PC-3 (cell line): ENCODE measurements at places on chromosomes 5 and 9. TPM values are rescaled to one million over a fixed set of nuclear protein-coding genes. Genes with fewer than 3 reads are reported as not detected.
A peak's percentile ranks its signal among the peaks of the same experiment; 100 is the strongest.

The NUTM2F gene
- total RNA-seq, result not detected in 2 replicates

The ADAMTS12 gene
- total RNA-seq, result 0.18 and 3.3 TPM in 2 replicates

The ZFP37 gene
- not detected in 2 replicates for total RNA-seq

GRCh38 chr9:33270146-33270545, 5.3 kb downstream of the CHMP5 start:
- no peaks in the 10 kb centered on the region for H3K27me3 ChIP-seq
- DNase-seq, result no peak
- peaks cover 45% of the 10 kb centered on the region for H3K4me1 ChIP-seq
- H3K27ac ChIP-seq, result no peak overlapping the region
- peaks cover 16% of the 10 kb centered on the region for H3K36me3 ChIP-seq

DNA sequence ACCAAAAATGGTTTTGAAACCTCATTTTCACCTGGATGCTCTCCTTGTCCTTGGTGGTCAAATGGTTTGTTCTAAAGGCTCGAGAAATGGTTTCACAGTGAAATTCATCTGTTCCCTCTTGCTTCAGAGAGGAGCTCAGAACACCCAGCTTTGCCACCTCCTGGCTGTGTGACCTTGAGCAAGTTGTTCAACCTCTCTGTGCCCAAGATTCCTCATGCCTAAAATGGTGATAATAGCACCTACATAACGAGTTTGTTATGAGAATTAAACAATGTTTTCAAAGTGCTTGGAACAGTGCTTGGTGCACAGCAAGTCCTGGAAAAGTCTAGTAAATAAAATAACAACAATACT, 6.5 kb upstream of the GADD45G start:
- H3K4me3 ChIP-seq, result no peak overlapping the region
- DNase-seq, result no peak
- no peaks in the 10 kb centered on the region for H3K4me1 ChIP-seq
- H3K27me3 ChIP-seq, result peaks cover 27% of the 10 kb centered on the region
- H3K27ac ChIP-seq, result no peak overlapping the region

DNA sequence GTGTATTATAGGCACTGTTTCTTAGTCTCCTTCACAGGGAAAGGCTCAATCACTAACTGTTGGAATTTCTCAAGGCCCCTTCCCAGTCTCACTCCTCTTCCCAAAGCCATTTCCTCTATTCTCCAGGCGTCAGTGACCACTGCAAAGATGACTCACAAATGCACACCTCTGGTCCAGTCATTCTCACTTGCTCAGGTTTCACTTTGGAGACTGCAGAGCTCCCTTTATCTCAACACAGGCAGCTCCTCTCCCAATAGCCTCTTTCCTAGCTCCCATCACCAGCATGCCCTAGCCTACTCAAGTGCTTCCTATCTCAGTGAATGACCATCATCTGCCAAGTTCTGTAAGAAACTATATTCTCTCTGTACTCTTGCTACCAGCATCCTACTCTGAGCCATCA, 323.6 kb downstream of the NTRK2 start:
- no peak for DNase-seq
- no peaks in the 10 kb centered on the region for H3K4me1 ChIP-seq
- no peak overlapping the region for H3K4me3 ChIP-seq
- no peak overlapping the region for H3K27ac ChIP-seq

- peaks cover 25% of the 10 kb centered on the region for H3K4me1 ChIP-seq
- no peak overlapping the region for H3K4me3 ChIP-seq
- no peaks in the 10 kb centered on the region for H3K27me3 ChIP-seq
- no peaks in the 10 kb centered on the region for H3K36me3 ChIP-seq
Measured at GRCh38 chr9:99432075-99432474, 210.0 kb downstream of the SEC61B start.

GRCh38 chr9:99713838-99714306, 107.8 kb upstream of the NR4A3 start:
- H3K4me3 ChIP-seq, result no peak overlapping the region
- H3K4me1 ChIP-seq, result no peaks in the 10 kb centered on the region
- no peaks in the 10 kb centered on the region for H3K36me3 ChIP-seq
- peak; percentile 19 for DNase-seq
- H3K27me3 ChIP-seq, result no peaks in the 10 kb centered on the region; the same call in 1 of the 2 replicates

GRCh38 chr9:98187926-98188325, 4.5 kb downstream of the CORO2A start:
- no peak overlapping the region for H3K27ac ChIP-seq
- H3K36me3 ChIP-seq, result no peaks in the 10 kb centered on the region
- no peaks in the 10 kb centered on the region; the same call in 1 of the 2 replicates for H3K4me1 ChIP-seq
- no peak for DNase-seq
- no peaks in the 10 kb centered on the region for H3K27me3 ChIP-seq

- no peak overlapping the region for H3K27ac ChIP-seq
- H3K27me3 ChIP-seq, result no peaks in the 10 kb centered on the region
- no peaks in the 10 kb centered on the region for H3K4me1 ChIP-seq
- H3K36me3 ChIP-seq, result peaks cover 20% of the 10 kb centered on the region
Measured at GRCh38 chr9:112280904-112281303, 52.5 kb downstream of the PTBP3 start.

DNA sequence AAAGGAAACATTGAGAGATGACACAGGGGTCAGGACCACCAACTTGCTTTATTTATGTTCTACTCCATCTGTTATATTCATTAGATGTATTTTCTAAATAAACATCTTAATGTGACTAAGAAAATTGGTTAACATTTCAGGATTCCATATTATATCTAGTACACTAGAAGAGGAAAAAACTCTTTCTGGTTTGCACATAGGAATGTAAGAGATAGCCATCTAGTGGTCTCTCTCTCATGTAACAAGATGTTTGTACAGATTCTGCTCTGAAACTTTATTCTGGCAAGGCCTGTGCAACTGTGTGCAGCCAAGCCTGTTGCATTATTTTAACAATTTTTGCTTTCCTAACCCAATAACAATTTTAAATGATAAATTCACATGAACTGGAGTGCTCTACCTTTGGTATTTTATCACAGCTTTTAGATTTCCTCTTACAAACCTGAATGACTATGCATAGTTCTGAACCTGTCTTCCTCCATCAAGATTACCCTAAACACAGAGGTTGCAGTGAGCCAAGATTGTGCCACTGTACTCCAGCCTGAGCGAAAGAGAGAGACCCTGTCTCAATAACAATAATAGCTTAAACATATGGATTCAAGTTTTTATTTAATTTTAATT, 148.2 kb downstream of the GIN1 start:
- no peak overlapping the region for H3K27ac ChIP-seq
- H3K4me1 ChIP-seq, result peaks cover 6% of the 10 kb centered on the region; the same call in 1 of the 2 replicates
- no peaks in the 10 kb centered on the region for H3K27me3 ChIP-seq
- no peaks in the 10 kb centered on the region for H3K36me3 ChIP-seq
- no peak overlapping the region for H3K4me3 ChIP-seq

- no peak for DNase-seq
- H3K27ac ChIP-seq, result no peak overlapping the region
- peaks cover 13% of the 10 kb centered on the region; the same call in 1 of the 2 replicates for H3K27me3 ChIP-seq
- no peaks in the 10 kb centered on the region for H3K36me3 ChIP-seq
- no peaks in the 10 kb centered on the region for H3K4me1 ChIP-seq
- H3K4me3 ChIP-seq, result no peak overlapping the region
Measured at GRCh38 chr9:72808446-72808768, 144.4 kb downstream of the ALDH1A1 start.

DNA sequence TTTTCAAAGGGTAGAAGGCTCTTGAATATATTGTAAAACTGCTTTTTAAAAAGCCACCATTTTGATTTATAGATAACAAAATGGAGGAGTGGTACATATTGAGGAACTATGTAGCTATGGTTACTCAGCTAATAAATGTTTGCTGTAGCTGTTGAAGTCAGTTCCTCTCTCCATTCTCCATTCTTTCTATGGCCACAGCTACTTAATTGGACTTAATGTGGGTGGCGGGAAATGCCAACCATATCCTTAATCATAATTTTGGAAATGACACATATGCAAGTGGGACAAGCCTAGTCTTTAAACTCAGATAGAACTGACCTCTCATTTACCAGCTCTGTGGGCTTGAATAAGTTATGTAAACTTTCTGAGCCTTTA, 10.6 kb downstream of the CDKN2A start:
- H3K27ac ChIP-seq, result no peak overlapping the region
- H3K27me3 ChIP-seq, result no peaks in the 10 kb centered on the region
- no peak overlapping the region for H3K4me3 ChIP-seq
- H3K4me1 ChIP-seq, result peaks cover 13% of the 10 kb centered on the region
- H3K36me3 ChIP-seq, result peaks cover 2% of the 10 kb centered on the region; the same call in 1 of the 2 replicates

- H3K4me3 ChIP-seq, result no peak overlapping the region
- 0 out of 2 replicates have a peak, but pooled peaks cover 6% of the 10 kb centered on the region for H3K4me1 ChIP-seq
- H3K27ac ChIP-seq, result no peak overlapping the region
- H3K36me3 ChIP-seq, result no peaks in the 10 kb centered on the region
- no peaks in the 10 kb centered on the region for H3K27me3 ChIP-seq
- DNase-seq, result no peak
Measured at GRCh38 chr5:167716126-167716775, 575.2 kb upstream of the WWC1 start.

- no peaks in the 10 kb centered on the region for H3K36me3 ChIP-seq
- H3K27ac ChIP-seq, result no peak overlapping the region
- H3K4me3 ChIP-seq, result no peak overlapping the region
- peak; percentile 13 for DNase-seq
Measured at GRCh38 chr5:83488821-83489220, 17.3 kb downstream of the VCAN start.

DNA sequence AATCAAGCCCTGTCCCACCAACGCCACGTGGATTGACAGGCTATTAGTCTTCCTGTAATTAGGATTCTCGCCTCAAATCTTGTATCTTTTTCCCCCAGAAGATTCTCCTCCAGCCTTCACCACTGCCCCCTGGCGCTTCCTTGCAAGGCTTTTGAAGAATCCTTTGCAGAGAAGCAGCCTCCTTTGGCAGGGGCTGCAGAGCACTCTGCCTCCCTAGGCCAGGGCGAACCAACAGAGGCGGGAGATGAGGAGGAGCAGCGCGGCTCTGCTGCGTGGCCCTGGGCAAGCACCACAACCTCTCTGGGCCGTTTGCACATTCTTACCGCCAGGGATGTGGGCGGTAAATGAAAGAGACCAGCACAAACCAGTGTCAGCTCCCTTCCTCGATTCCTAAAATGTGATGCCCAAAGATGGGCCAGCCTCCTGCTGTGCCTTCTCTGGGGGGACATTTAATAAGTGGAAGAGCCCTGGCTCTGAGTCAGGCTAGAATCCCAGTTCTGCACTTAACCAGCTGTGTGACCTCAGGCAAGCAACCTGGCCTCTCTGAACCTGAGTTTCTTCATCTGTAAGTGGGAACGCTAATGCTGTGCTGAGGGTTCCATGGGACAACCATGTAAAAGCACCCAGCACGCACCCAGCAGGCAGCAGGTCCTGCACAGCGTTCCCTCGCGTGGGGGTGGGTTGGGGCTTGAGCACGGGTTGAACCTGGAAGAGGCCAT, 128.6 kb downstream of the KCNIP1 start:
- H3K4me3 ChIP-seq, result peak overlapping the region; percentile 60; the same call in 1 of the 2 replicates
- H3K36me3 ChIP-seq, result no peaks in the 10 kb centered on the region
- no peaks in the 10 kb centered on the region for H3K27me3 ChIP-seq
- peaks cover 11% of the 10 kb centered on the region for H3K4me1 ChIP-seq
- no peak for DNase-seq
- H3K27ac ChIP-seq, result no peak overlapping the region

DNA sequence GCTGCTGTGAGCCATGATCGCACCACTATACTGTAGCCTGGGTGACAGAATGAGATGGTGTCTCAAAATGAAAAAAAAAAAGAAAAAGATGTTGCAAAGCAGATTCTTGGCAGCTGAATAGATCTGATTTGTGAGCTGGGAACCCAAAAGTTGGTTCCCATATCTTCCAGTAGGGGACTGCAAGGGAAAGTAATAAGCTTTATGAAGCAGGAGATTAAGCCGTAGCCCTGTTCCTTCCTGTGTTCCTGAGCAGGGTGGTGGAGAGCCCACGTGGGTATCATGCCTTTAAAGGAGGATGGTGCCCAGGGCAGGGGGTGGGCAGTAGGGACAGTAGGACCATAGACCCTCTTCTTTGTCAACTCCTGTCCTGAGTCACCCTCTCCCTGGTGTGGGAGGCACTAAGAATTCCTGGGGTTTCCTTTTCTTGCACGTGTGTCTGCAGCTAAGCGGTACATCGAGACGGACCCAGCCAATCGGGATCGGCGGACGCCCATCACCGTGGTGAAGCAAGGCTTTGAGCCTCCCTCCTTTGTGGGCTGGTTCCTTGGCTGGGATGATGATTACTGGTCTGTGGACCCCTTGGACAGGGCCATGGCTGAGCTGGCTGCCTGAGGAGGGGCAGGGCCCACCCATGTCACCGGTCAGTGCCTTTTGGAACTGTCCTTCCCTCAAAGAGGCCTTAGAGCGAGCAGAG, 37.9 kb downstream of the STOM start:
- H3K27ac ChIP-seq, result no peak overlapping the region
- H3K27me3 ChIP-seq, result no peaks in the 10 kb centered on the region
- peak; percentile 16 for DNase-seq
- no peaks in the 10 kb centered on the region for H3K36me3 ChIP-seq
- H3K4me3 ChIP-seq, result no peak overlapping the region

- no peak overlapping the region for H3K27ac ChIP-seq
- H3K36me3 ChIP-seq, result no peaks in the 10 kb centered on the region
- no peak overlapping the region for H3K4me3 ChIP-seq
- peaks cover 6% of the 10 kb centered on the region; the same call in 1 of the 2 replicates for H3K4me1 ChIP-seq
Measured at GRCh38 chr5:88984040-88984439, 101.1 kb upstream of the MEF2C start.

GRCh38 chr5:17065458-17065857, 129.4 kb upstream of the MYO10 start:
- no peak overlapping the region for H3K27ac ChIP-seq
- H3K27me3 ChIP-seq, result no peaks in the 10 kb centered on the region
- no peaks in the 10 kb centered on the region for H3K36me3 ChIP-seq
- H3K4me1 ChIP-seq, result peaks cover 23% of the 10 kb centered on the region

DNA sequence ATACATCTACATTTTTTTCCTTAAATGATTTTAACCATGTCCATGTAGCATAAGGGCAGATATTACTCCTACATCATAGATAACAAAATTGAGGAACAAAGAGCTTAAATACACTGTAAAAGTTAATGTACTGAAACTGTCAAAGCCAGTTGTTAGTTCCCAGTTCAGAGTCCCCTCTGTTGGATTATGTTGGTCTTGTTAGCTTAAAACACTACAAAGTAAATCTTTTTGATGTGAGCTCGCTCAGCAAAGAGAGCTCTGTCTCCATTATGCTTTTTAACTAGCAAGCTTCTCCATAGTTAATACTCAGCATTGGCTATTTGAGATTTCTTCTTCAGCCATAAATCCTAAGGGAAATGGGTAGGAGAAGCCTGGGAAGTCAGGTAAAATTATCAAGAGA, 149.1 kb downstream of the ADAMTS6 start:
- no peak for DNase-seq
- no peak overlapping the region for H3K4me3 ChIP-seq
- no peaks in the 10 kb centered on the region for H3K36me3 ChIP-seq
- H3K27ac ChIP-seq, result no peak overlapping the region
- H3K27me3 ChIP-seq, result no peaks in the 10 kb centered on the region
- peaks cover 7% of the 10 kb centered on the region for H3K4me1 ChIP-seq
